Effector CD8-positive, alpha-beta T cell (primary cell): ENCODE measurements at places on chromosomes 1 and 21.
A peak's percentile ranks its signal among the peaks of the same experiment; 100 is the strongest.

DNA sequence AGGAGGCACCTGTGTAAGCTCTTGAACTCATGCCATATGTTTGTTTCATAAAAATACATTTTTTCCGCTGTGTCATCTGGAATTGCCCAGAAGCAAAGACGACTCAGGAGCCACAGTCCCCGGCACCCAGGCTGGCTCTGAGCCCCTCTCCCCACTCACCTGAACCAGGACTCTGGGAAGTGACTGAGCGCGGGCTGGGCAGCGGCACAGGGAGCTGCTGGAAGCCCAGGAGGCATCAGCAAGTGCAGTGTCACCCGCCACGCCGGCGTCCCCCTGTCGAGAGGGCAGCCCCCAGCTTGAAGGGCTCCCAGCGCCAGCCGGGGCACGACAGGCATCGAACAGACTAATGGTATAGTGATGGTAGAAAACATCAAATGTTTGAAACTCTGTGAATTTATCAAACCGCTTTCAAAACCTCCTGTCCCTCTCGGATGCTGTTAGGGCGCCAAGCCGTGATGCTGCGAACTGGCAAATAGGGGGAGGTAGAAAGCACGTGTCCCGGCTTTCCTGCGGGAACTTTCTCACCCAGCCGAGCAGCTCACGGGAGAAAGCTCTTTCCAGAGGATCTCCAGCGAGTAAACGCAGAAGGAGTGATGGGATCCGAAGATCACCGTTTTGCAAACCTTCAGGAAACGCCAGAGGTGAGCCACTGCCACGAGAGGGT is 57.8 kb upstream of the COL18A1 start:
- no peak for DNase-seq

DNA sequence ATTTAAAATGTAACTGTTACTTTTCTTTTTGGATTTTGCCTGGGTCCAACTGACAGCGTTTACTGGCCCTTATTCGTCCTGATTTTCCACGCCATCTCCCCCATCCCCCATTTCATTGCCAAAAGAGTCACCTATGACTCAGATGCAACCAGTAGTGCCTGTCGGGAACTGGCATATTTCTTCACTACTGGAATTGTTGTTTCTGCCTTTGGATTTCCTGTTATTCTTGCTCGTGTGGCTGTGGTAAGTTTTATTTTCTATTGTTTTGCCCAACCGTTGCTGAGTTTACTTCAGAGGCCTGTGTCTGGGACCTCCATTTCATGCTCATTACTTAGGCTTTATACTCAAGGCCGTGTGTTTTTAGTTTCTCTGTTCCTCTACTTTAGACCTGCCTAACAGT is 9.3 kb downstream of the LEPR start:
- DNase-seq, result no peak

DNA sequence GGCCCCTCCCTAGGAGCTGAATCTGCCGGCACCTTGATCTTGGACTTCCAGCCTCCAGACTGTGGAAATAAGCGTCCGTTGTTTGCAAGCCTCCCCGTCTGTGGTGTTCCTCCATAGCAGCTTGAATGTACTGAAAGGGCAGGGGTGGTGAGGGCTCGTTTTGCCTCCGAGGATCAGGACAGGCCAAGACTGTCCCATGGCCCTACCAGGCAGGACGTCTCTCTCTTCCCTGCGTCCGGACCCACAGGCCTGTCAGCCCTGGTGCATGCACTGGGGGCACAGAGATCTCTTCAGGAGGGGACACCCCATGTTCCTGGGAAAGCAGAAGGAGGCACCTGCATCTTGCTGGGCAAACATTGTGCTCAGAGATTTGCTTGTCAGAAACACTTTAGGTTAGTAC is 156.3 kb upstream of the C1orf174 start:
- DNase-seq, result no peak

- no peak for DNase-seq
Measured at GRCh38 chr1:8463144-8463927, 145.4 kb downstream of the SLC45A1 start.

DNA sequence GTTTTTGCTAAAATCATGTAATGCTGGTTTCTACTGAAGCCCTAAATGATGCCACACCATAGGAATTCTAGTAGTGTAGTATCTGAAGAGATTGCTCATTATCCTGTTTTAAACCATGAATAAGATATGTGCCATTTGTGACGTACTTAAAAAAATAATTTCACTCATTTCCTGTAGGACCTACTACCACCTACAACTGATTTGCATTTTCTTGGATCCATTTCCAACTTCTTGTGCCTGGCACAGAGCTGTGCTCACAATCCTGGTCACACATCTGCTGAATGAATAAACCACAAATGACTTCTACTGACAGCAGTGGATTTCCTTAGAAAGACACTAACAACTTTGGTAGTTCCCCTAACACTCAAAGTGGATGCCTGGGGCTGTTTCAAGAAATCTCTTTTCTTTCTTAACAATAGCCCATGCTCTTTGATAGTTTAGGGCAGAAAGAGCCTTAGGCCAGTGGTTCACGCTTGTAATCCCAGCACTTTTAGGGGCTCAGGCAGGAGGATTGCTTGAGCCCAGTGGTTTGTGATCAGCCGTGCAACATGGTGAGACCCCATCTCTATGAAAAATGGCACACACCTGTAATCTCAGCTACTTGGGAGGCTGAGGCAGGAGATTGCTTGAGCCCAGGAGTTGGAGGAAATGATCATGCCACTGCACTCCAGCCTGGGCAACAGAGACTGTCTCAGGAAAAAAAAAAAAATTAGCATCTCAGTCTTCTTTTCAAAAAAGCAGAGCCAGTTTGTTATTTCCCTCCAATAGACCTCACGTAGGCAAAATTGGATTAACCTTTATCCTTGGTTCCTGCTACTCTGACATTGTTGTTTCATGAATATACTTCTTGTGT is 13.0 kb upstream of the BATF3 start:
- no peak for DNase-seq

DNA sequence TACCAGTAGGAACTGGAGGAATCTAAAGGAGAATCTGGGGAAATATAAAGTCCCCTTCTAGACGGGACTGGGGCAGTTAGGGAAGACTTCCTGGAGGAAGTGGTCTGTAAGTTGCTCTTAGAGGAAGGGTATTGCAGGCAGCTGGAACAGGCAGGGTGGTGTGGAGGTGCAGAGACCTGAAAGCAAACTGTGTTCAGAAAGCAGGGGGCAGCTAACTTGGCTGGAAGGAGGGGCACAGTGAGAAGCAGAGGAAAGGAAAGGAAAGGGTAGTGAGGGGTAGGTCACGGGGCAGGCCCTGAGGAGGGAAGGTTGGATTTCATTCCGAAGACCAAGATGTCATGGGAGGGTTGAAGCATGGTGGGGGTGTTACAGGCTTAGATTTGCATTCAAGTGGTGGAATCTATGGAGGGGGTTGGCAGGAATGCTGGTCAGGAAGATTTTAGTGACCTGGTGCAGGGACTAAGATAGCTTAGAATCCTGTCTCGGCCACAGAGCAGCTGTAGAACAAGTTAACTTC is 240.7 kb downstream of the FOXD2 start:
- no peak for DNase-seq

- DNase-seq, result no peak
Measured at GRCh38 chr21:17797967-17798366, 21.2 kb downstream of the C21orf91 start.

- peak; percentile 65 for DNase-seq
Measured at GRCh38 chr1:153510984-153511410, 24.8 kb downstream of the S100A6 start.

DNA sequence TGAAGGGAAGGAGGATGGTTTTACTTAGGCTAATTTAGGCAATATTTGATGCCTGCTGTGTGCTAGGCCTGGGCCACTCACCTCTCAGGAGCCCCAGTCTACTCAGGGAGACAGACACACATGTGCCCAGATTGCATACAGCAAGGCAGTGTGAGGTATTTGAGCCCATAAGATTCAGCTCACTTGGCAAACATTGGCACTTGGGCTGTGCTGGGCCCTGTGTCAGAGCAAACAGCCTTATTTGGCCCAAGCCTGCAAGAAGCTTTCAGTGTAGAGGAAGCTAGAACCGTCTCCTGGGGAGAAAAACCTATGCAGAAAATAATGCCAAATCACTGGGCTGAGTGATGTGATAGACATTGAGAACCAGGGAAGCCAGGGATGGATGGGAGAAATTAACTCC is 3.9 kb upstream of the SYNC start:
- no peak for DNase-seq
